Kidney (tissue), 22 donors: ENCODE measurements at places on chromosomes 4 and X.
A peak's percentile ranks its signal among the peaks of the same experiment; 100 is the strongest.

- DNase-seq = no peak
These were observed 35.3 kb upstream of the PTPN13 start for GRCh38 chr4:86558797-86559196.

GRCh38 chrX:43349363-43349762, 306.7 kb upstream of the MAOA start:
- DNase-seq = no peak

- peak; percentile 96 for DNase-seq
These were observed at the start of gene SUV39H1 for GRCh38 chrX:48696301-48696908. TSS of gene SUV39H1 (plus strand) at chrX:48696734. CDS start at chrX:48696785, 51 bp downstream.

DNA sequence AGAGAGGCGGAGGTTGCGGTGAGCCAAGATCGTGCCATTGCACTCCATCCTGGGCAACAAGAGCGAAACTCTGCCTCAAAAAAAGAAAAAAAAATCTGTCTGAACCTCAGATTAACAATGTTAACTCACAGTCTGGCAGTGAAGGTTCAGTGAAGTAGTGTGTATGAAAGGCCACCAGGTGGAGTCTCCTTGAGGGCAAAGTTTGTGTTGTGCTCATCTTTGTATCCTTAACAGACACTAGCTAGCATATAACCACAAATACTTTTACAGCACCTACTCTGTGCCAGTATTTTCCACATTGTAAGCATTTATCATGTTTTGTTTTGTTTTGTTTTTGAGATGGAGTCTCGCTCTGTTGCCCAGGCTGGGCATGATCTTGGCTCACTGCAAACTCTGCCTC, 46.0 kb upstream of the MGST2 start:
- no peak for DNase-seq

- no peak for DNase-seq
These were observed 708.6 kb downstream of the C4orf33 start for GRCh38 chr4:129804461-129804981.

DNA sequence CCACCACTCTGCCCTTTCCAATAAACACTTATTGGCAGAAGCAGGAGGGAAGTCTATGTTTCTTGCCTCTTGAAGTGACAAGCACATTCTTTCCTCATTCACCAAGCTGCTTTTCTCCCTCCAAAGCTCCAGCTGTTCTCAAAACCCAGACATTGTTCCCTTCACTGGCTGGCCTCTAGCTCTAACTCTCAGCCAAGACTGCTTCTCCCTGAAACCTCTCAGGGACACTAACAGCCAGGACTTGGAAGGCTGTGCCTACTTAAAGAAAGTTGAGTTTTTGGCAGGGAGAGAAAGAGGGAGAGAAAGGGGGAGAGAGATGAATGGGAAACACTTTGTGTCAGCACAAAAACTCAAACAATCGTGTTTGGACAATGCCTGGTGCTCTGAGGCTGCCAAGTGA, 99.5 kb downstream of the COX18 start:
- DNase-seq = no peak

- no peak for DNase-seq
These were observed 18.0 kb downstream of the SPINK2 start for GRCh38 chr4:56803471-56803870.

GRCh38 chr4:14607578-14607977, 394.7 kb upstream of the CPEB2 start:
- no peak for DNase-seq

- DNase-seq = no peak
These were observed 12.9 kb downstream of the CSF2RA start for GRCh38 chrX:1281521-1281920.

GRCh38 chr4:109658871-109659410, 44.3 kb downstream of the CASP6 start:
- no peak for DNase-seq

- DNase-seq = no peak
These were observed 29.4 kb downstream of the EVC2 start for GRCh38 chr4:5678977-5679376.

DNA sequence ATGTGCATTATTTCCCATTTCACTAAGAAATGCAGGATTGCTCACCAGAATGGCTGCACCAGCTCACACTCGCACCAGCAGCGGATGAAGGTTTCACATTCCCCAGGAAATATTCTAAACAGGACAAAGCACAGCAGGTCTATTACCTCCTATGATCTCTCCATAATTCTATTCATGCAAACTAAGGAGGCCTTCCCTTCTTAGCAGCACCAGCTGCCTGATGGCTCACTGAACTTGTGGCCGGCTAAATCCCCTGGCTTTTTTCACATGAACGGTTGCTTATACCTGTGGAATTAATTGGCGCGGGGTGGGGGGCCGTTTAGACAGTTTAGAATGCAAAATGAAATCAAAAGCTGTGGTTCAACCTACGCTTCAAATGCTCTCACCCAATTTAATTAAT, 73.5 kb upstream of the SRD5A3 start:
- no peak for DNase-seq

DNA sequence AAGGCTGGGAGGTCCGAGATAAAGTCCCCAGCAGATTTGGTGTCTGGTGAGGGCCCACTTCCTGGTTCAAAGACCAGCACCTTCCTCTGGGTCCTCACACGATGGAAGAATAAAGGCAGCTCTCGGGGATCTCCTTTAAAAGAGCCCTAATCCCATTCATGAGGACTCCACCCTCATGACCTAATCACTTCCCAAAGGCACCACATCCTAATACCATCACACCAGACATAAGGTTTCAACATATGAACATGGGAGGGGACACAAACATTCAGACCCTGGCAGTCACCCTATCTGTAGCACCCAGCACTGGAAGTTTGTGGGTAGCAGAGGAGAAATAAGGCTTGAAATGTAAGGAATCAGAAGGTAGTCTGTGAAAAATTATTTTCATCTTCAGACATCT, 112.9 kb upstream of the NOCT start:
- DNase-seq = no peak

GRCh38 chrX:71911731-71912050, 1.0 kb downstream of the NHSL2 start:
- peak; percentile 25 for DNase-seq

GRCh38 chrX:136742721-136743379, 37.9 kb downstream of the ARHGEF6 start:
- no peak for DNase-seq

- no peak for DNase-seq
These were observed 133.8 kb upstream of the TACR3 start for GRCh38 chr4:103853627-103854026.

GRCh38 chrX:86149119-86149518, 868 bp downstream of the DACH2 start:
- no peak for DNase-seq
